ENCODE measurements at places on chromosomes 16 and 17.

- no peak for DNase-seq
Observed at GRCh38 chr17:35870906-35871819, 2.5 kb upstream of the HEATR9 start.

- no peak for DNase-seq
Observed at GRCh38 chr16:27932542-27933135, 130.9 kb downstream of the GSG1L start.

GRCh38 chr17:11293480-11293879 is 52.5 kb downstream of the SHISA6 start:
- DNase-seq: no peak

GRCh38 chr17:47935961-47936360 is 5.4 kb upstream of the PNPO start:
- DNase-seq: peak; percentile 48

DNA sequence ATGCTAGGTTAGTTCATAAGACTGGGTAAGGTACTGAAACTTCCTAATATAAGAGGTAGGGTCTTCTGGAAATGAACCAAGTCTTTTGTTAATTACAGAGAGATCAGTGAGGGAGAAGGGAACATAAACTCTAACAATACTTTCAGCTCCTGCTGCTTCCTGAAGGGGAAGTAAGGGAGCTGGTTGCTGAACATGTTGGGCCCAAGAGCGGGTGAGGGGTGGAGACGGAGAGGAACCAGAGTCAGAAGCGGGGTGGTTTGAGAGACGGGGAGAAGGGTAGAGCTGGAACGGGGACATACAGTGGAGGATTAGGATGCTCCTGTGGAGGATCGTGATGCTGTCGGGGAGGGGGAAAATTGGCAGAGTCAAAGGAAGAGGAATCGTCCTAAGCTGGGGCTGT is 11.5 kb upstream of the ZNF747 start:
- no peak for DNase-seq

- no peak for DNase-seq
Observed at GRCh38 chr16:89898201-89898967, 20.3 kb upstream of the MC1R start.

GRCh38 chr16:55964923-55965475 is 89.8 kb upstream of the CES5A start:
- no peak for DNase-seq
